ENCODE measurements at places on chromosomes 2 and 18.
A peak's percentile ranks its signal among the peaks of the same experiment; 100 is the strongest.

DNA sequence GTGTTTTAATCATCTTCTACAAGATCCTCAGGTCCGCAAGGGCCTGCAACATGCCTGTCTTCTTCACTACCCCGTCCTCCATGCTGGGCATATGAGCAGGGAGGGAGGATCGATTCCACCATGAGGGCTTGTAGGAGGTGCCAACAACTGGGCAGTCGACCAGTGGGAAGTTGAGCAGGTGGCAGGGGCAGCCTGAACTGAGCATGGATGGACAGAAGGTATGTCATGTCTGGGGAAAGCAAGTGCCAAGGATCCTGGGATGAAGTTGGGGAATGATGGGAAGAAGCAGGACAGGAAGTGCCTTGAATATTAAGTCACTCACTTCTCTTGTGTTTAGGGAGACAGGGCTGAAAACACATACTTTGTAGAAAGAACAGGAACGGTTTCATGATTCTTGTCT lies 44.7 kb downstream of the CTIF start:
- DNase-seq, result peak; percentile 38

DNA sequence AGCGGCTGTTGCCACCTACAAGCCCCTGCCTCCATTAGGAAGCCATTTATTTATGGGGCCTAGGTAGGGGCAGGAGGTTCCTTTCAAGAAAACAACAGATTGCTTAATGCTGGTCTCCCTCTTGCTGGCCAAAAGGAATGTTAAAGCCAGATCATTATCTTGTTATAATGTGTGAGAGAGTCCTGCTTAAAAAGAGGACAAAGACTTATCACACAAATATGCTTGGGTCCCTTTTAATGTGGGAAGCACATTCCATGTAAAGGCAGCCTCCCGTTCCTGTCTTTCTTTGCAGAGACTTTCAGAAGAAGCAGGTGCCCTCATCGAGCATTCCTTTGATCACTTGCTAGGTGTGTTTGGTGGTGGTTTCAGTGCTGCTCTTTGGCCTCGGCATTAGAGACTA lies 76.4 kb downstream of the AGAP1 start:
- DNase-seq, result no peak

DNA sequence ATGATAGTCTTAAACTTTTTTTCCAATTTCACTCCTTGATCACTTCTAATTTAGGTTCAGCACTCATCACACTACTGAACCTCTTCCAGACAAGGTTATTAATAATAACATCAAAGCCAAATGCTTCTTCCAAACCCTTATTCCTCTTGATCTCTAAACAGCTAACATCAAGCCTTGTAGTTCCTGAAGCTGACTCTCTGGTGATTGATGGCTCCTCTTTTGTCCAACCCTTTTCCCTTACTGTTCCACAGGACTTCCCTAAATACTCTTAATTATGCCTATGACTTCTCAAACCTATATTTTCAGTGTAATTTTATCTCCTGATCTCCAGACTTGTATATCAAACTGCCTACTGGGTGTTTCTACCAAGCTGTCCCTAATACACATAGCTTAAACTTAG lies 83.9 kb downstream of the FAM228A start:
- no peak for DNase-seq

GRCh38 chr2:24667542-24667941 lies 125.6 kb downstream of the PTRHD1 start:
- no peak for DNase-seq

- peak; percentile 67 for DNase-seq
Observed at GRCh38 chr2:133484106-133484505, 84.2 kb downstream of the NCKAP5 start.

- no peak for DNase-seq
Observed at GRCh38 chr2:63569740-63570139, 18.5 kb downstream of the WDPCP start.

DNA sequence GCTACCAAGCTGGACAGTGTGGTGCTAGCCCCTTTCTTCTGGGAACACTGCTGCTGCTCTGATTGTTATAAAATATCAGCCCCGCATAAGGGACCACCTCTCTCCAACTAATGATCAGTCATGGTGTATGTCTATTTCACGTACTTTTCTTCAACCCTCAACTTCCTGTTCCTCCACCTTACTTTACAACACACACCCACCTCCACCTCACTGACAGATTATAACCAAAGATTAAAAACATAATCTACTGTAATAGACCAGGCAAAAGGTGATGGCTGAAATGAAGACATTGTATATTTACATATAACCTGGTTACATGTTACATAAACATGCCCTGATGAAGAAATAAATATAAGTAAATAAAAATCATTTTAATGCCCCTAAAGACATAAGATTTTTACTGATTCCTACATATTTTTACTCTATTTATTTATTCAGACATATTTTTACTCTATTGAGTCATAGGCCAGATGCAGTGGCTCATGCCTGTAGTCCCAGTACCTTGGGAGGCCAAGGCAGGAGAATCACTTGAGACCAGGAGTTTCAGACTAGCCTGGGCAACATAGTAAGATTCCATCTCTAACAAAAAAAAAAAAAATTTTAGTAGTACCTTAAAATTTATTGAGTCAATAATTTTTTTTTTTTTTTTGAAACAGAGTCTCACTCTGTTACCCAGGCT lies 12.8 kb downstream of the STK39 start:
- DNase-seq, result no peak

- no peak for DNase-seq
Observed at GRCh38 chr2:121649149-121649595, at the start of gene CLASP1. Gene CLASP1 (minus strand): TSS chr2:121649462. CDS start chr2:121605895, 43,567 bp downstream.

DNA sequence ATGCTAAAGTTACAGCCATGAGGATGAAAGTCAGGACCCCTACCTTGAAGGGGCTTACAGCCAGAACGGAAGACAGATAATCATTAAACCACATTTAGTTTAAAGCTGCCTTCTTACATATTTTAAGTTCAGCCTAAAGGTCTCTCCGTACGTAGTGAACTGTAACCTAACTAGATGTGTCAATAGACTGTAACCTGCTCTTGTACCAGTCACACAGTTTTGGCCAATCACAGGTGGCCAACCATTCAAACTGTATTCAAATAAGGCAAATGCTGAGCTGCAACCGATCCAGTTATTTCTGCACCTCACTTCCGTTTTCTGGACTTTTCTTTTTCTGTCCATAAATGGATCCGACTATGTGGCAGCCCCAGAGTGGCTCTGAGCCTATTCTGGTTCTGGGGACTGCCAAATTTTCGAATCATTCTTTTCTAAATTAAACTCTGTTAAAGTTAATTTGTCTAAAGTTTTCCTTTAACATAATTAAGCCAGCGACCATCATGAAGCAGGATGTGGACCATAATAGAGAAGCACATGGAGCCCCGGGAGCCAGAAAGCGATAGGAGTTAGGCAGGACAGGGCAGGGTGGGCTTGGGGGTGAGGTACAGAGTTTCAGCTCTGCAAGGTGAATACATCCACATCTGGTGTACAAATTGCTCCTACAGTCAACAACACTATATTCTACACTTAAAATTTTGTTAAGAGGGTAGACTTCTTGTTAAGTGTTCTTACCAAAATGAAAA lies 48.4 kb upstream of the YPEL5 start:
- no peak for DNase-seq

- peak; percentile 39 for DNase-seq
Observed at GRCh38 chr2:61750624-61751023, 103.2 kb downstream of the FAM161A start.

DNA sequence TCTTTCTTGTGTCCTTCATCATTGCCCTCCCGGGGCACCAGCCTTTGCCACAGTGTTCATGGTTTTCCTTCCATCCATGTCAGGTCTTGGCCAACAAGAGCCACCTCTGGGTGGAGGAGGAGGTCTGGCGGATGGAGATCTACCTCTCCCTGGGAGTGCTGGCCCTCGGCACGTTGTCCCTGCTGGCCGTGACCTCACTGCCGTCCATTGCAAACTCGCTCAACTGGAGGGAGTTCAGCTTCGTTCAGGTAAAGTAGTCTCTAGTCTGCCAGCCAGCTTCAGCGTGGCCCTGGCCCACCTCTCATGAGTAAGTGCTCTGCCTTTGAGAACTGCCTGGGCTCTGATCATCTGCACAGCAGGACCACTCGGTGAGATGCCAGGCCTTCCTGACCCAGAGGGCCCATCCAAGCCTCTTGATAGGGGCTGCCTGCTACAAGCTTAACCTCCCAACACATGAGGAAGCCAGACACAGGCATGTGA lies 31.0 kb downstream of the STEAP3 start:
- DNase-seq, result no peak

GRCh38 chr2:105882341-105882740 lies 137.6 kb downstream of the NCK2 start:
- DNase-seq, result no peak

DNA sequence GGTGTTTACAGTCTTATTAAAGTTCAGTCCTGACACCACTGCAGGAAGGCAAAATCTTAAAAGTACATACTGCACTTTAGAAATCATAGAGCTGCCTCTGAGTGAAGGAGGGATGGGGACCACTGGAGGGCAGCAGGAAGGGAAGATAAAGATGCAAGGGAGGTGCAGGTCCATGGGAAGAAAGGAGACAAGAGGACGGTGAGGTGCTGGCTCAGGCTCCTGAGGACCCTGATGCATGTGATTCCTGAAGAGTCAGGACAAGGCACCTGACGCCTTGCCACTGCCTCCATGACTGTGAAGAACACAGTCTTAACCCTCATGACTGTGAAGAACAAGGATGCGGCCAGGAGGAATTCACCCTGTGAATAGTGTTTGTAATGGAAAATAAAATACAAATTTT lies 116.2 kb upstream of the NPAS2 start:
- DNase-seq, result no peak

DNA sequence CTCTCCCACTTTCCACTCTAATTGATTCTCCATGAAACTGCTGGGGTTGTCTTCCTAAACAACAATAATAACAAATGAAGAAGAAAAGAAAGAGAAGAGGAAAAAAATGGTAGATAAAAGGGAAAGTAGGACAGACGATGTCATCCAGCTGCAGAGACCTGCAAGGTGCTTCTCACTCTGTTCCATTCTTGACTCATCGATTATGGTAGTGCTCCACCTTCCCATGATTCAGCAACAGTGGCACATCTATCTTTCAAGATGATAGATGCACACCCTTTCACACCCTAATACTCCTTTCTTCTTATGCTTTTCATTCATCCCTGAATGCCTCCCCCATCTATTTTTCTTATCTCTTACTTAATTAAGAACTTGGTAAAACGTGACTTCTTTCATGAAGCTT lies 610.2 kb downstream of the NR4A2 start:
- no peak for DNase-seq

GRCh38 chr2:1738163-1738562 lies 6.2 kb downstream of the PXDN start:
- no peak for DNase-seq

DNA sequence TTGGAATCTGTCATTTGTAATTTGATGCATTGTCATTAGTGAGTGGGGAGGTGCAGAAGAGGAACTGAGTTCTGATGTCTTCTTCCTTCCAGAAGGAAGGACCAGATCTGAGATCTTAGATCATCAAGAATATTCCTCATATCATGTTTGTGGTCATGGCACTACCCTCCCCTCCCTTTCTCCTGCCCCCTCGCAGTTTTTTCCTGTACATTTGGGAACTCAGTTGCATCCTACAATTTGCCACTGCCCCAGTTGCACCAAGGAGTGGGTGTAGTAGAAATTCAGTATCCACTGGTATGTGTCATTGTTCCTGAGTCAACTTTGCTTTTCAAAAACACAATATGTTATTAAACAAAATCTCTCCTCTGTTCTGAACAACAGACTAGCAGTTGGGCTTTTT lies 26.6 kb upstream of the ACVR1 start:
- DNase-seq, result no peak

DNA sequence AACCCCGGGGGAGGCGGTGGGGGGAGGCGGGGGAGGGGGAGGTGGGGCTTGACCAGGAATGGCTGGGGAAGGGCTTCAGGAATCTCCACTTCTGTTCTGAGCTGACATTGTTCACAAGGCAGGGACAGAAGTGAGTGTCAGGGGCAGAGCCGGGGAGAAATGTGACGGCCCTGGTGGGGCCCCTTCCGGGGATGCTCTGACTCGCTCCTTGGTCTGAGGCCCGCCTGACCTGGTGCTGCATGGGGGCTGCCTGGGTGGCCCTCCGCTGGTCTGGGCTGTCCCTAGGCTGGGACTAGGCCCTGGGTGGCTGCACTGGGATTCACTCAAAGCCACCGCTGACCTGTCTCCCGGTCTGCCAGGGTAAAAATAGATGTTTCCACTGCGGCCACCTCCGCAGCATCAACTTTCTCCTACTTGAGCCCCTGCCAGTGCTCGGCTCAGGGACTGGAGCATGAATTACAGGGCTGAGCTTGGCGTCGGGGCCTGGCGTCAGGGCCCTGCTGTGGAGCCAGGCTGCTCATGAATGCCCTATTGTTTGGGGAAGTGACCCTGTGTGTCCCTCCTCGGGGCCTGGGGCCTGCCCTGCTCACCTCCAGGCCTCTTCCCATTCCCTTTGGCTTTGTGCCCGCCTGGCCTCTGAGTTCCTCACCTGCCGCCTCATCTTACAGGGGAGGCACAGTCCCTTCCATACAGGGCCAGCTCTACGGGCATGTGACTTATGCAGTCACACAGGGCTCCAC lies 247.5 kb downstream of the DYSF start:
- DNase-seq, result no peak

- DNase-seq, result no peak
Observed at GRCh38 chr2:150552041-150552820, 64.8 kb upstream of the RND3 start.

DNA sequence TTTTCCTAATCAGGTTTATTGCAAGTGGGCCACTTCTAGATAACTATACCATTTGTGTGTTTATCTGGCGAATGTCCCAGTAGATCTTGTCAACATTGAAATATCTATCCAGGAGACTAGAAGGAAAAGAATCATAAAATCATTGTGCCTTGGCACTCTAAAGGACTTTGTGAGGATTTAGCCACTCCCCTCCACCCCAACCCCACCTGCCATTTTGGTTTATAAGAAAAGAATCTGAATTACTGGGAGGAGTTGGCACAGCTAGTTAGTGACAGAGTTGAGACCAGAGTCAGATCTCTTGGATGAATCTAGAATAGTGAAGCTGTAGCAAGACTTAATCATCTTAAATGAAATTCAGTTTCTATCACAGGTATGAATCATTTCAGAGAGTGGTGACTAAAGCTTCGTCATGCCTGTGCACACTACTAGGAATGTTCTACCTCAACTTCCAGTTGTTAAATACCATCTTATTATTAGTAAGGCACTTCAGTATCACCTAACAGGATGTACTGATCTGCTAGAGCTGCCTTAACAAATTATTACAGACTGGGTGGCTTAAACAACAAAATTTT lies 212.7 kb upstream of the SLC14A2 start:
- DNase-seq, result no peak

DNA sequence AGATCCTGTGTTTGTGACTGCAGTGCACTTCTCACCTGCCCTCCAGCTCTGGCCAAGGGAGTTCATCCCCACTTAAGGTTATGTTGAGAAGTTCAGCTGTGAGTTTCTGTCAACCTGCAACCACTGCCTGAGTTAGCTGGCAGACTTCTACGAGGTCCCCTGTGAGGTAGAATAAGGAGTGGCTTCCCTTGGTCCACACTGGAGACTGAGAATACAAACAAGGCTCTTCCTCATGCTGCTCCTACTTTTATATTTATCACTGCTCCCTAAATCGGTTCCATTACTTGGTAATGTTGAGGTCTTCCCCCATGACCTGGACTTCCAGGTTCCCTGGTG lies 353.2 kb upstream of the CWC22 start:
- DNase-seq, result no peak

GRCh38 chr2:171583566-171583965 lies 61.3 kb downstream of the CYBRD1 start:
- peak; percentile 21 for DNase-seq

Data from myocyte (in vitro differentiated cells).